ENCODE measurements at places on chromosomes 7 and 10.

- DNase-seq: no peak
Measured at GRCh38 chr10:17106991-17107390, 22.6 kb downstream of the CUBN start.

DNA sequence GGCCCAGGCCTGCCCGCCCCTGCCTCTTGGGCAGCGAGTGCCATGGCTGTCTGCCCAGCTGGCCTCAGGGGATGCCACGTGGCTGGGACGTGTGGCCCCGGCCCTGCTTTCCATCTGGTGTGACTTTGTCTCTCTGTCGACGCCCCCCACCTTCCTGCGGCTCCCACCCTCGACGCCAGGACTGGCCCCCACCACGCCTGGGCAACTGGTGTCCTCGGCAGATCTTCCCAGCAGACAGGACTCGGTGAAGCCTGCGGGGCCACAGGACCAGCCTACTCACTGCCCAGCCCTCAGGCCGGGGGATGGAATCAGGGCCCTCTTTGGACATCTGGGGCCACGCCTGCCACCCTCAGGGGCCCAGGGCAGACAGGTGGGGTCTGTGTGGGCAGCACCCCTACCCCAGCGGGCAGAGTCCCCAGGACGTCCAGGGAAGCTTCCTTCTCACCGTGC lies 55.1 kb downstream of the UNCX start:
- no peak for DNase-seq

DNA sequence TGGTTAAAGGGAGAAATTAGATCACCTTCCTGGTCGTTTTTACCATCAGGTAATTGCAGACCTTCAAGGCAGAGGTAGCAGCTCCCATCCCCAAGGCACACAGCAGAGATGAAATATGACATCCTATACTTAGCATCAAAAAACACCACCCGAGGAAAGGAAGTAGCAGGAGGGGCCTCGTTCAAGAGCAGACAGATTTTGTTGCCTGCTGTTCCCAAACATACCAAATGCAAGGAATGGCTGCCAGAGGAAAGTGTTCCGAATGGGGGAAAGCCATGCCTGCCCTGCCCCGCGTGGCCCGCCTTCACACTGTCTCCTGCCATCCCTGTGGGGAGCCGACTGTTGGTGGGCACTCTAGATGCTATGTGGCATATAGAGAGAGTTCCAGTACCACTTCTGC lies 18.0 kb downstream of the FKBP6 start:
- no peak for DNase-seq

- DNase-seq: no peak
Measured at GRCh38 chr10:72735288-72735936, 43.5 kb downstream of the MCU start.

- DNase-seq: no peak
Measured at GRCh38 chr7:30038196-30038980, 10.2 kb downstream of the PLEKHA8 start.

DNA sequence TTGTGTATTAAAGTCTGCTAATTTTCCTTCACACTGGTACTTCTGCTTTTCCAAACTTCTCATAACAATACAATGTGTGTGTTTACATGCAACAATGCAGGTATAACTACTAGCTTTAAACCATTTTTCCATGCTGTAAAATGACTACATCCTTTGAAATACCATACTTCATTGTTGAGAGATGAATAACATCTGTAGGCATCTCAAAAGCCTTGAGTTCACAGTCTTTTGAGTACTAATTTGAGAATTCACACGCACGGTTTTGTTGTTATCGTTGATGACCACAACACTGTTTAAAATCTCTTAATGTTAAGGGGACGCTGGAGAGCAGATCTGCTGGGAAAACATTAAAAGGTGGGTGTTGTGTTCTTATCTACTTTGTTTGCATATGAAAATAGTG lies 37.4 kb downstream of the SEMA3A start:
- no peak for DNase-seq

DNA sequence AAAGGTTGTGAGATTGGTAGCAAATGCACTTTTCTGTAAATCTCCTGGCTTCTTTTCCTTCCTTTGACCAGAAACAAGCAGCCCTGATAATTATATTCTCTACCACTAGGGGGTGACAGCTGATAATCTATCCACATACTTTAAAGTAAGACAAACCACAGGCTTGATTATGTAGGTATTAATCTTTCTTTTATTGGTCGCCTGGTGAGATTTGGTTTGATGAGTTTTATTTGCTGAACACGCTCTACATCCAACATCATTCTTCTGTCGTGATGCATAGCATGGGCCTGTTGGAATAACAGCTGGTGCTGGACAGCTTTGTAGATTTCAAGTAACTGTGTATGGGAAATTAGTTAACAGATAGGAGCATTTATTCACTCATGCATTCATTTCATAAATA lies 63.5 kb downstream of the ZNF365 start:
- DNase-seq: peak; percentile 92

DNA sequence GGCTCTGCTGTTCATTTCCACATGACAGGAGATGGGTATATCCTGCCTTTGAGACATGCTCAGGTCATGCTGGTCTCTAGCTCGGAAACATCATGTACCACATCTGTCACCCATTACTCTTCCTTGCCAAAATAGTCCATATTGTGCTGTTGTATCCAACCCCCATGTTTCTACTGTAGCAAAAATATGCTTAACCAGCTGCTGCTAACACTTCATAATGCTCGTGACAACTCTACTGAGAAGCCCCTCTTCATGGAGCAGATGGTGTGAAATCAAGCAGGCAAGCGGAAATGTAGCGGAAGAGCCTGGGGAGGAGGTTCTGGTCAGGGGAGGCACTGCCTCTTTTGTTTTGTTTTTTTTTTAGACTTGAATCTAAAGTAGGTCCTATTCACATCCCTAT lies 82.9 kb downstream of the NPY start:
- no peak for DNase-seq

DNA sequence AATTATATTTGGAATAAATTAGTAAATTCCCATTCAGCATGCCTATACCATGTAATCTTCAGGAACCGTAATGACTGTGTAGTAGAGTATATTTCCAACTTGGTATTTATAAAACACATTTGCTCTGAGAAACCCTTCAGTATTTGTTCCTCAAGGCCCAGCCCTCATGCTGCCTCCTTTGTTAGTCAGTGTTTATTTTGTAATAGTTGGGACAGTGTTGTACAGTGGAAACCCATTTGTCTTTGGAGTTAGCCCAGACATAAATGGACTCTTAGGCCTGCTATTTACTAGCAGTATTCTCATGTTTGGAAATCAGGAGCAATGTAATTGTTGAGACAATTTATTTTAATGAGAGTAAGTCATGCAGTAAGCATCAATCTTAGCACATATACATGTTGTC lies 686.9 kb downstream of the AUTS2 start:
- DNase-seq: no peak

DNA sequence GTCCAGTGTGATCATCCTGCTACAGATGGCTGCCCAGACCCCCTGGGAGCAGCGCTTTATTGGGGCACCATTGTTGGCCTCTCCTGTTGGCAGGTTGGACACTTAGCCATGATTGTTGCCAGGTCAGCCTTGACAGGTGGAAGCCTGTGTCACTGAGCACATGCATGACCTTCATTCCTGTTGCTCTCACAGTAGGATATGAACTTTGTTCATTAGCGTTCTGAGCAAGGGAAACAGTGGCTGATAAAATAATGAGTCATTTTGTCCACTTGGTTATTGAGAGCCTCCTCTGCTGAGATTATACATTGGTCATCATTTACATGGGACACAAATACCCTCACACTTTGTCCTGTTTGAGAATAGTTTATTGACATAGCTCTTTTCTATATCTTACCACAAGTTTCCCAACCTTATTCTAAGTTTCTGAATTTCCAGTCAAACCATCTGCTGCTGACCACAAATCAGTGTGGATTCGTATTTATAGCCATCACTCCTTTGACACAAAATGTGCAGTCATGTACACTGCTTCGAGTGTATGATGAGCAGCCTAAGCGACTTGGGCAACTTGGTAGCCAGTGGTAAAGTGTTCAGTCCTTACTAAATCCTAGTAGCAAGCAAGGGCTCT lies 102.6 kb downstream of the TPST1 start:
- DNase-seq: no peak

DNA sequence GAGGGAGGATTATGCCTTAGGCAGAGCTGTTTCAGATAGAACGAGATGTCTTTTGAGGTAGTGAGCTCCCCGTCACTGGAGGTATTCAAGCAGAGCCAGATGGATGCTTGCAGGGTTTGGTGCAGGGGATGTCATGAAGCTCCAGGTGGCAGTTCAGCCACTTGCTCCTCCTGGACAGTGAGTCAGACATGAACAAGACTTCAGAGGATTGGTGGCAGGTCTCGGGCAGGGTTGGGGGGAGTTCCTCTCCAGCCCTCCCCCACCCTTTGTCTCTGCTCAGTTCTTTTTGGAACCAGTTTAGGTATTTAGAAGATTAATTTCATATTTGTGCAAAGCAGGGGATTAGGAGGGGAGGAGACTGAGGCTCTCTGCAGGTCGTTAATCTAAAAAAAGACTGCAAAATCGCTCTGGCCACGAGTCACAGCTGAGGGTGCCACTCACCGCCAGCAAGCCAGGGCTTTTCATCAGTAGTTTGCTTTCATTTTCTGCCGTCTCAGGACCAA lies 21.5 kb upstream of the MYL10 start:
- no peak for DNase-seq

DNA sequence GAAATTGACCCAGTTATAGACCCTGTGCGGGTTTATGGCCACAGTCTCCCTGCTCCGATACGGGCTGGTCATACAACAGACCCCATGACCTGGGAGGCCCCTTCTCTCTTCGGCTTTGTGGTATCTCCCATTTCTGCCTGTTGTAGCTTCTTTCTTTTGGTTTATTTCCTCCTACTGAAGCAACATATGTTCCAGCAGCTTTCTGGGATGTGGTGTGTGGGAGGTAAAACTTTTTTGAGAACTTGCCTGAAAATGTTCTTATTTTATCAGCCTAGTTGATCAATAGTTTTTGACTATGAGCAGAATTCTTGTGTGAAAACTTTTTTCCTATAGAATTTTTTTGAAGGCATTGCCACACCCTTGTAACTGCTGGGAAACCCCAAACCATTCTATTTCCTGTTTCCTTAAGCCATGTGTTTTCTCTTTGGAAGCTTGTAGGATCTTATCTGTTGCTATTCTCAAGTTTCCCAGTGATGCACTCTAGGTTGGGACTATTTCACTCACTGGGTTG lies 80.0 kb downstream of the DAGLB start:
- DNase-seq: peak; percentile 89

GRCh38 chr7:85469446-85470010 lies 282.7 kb upstream of the SEMA3D start:
- DNase-seq: no peak

- DNase-seq: no peak
Measured at GRCh38 chr7:151433721-151434400, 6.1 kb downstream of the CRYGN start.

GRCh38 chr10:65675236-65675635 lies 1250.6 kb upstream of the LRRTM3 start:
- DNase-seq: no peak

GRCh38 chr7:44067064-44067951 lies 1.9 kb upstream of the PGAM2 start:
- DNase-seq: no peak

DNA sequence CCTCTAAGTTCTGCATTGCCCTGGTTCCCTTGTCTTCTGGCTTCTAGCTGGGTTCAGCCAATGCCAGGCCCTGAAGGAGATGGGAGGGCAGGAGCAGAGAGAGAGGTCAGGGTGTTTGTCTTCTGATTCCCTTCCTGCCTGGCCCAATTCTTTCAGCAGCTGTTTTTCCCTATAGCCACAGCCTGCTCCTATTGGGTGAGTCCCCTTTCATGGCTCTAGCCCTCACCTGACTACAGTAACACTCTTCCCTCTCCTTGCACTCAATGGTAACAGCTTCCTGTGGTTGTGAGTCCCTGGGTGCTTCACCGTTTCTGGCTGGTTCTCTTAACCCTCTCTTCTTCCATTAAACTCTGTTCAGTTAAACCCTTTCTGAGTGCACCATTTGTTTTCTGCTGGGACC lies 17.1 kb downstream of the NPFFR1 start:
- DNase-seq: no peak

DNA sequence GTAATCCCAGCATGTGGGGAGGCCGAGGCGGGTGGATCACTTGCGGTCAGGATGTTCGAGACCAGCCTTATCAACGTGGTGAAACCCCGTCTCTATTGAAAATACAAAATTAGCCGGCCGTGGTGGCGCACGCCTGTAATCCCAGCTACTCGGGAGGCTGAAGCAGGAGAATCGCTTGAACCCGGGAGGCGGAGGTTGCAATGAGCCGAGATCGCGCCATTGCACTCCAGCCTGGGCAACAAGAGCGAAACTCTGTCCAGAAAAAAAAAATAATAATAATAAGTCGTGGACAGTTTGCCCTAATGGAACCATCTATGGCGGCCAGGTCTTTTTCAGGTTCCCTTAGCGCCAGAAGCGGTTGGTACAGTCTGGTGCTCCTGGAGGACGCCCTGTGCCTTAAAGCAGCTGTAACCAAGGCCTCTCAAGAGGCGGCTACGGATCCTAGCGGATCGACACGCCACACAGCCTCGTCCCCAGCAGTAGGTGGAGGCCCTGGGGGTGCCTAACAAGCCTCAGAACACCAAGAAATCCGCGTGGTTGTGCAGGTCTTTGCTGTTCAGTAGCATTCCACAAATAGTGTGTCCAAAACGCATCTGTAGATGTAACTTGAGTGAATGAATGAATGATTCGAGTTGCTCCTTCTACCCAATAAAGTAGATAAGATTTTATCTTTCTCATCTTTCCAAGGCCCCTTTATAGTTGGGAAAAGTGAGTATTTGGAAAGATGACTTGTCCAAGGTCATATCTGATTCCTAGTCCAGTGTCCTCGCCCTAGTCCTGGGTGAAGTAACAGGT lies 982 bp downstream of the PGAM1 start:
- DNase-seq: no peak

DNA sequence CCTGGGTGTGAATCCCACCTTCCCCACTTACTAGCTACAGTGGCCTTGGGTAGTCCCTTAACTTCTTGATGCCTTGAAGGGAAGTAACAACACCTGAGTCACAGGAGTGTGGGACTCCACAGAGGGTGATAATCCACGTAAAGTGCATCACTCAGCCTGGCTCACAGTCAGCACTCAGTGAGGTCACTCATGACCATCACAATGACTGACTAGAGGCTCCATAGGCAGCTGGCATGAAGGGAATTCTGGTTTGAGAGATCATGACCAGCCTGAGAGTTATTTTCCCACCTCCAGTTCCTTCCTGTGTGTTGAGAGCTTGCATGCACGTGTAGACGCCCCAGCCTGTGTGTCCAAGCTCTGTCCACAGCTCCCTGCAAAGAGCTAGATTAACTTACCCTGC lies 34.8 kb downstream of the NEUROG3 start:
- no peak for DNase-seq

- no peak for DNase-seq
Measured at GRCh38 chr10:102620591-102621442, 23.5 kb upstream of the TRIM8 start.

GRCh38 chr10:50552771-50553535 lies 70.8 kb downstream of the SGMS1 start:
- no peak for DNase-seq

GRCh38 chr10:118911363-118911762 lies 118.2 kb upstream of the NANOS1 start:
- peak; percentile 52 for DNase-seq

- DNase-seq: peak; percentile 92
Measured at GRCh38 chr7:20310963-20311742, 19.5 kb upstream of the ITGB8 start.

- no peak for DNase-seq
Measured at GRCh38 chr7:107660381-107661080, at the start of gene SLC26A4. Gene SLC26A4 (plus strand): TSS chr7:107660828. CDS start chr7:107661642, 814 bp downstream.

GRCh38 chr7:71286924-71287323 lies 155.0 kb downstream of the GALNT17 start:
- no peak for DNase-seq

GRCh38 chr7:47771336-47771989 lies 176.8 kb downstream of the PKD1L1 start:
- no peak for DNase-seq

- no peak for DNase-seq
Measured at GRCh38 chr7:69967689-69968450, 369.6 kb downstream of the AUTS2 start.
